Suppressor macrophage treated with lipopolysaccharide for 4 hours (primary cell): ENCODE measurements at places on chromosomes 7 and 10.
A peak's percentile ranks its signal among the peaks of the same experiment; 100 is the strongest.

- DNase-seq: no peak
Observed at GRCh38 chr7:84182301-84182700, 12.3 kb downstream of the SEMA3A start.

DNA sequence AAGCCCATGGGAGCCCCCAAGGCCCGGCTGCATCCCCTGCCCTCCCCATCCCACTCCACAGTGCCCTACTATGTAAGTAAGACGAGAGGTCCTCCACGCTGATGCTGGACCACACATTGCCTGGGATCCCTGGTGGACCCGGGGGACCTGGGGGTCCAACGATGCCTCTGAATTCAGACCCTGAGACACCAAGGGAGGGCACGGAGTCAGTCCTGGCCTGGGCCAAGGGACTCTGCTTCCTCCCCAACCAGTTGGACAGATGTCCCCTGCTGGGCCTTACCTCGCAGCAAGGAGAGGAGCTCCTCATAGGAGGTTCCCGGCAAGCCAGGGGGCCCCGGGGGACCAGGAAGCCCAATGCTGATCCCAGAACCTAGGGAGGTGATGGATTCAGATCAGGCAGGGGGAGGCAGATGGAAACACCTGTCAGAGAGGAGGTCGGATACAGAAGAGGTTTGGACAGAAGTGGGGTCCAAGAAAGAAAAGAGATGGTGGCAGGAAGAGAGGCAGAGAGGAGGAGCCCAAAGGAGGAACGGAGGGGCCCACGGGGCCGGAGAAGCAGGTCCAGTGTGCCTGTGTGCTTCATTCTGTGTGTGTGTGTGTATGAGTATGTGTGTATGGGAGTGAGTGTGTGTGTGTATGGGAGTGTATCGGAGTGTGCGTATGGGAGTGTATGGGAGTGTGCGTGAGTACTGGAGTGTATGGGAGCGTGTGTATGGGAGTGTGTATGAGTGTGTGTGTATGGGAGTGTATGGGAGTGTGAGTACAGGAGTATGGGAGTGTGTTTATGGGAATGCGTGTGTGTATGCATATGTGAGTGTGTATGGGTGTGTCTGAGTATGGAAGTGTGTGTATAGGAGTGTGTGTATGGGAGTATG is 50.2 kb downstream of the COL17A1 start:
- no peak for DNase-seq

- no peak for DNase-seq
Observed at GRCh38 chr7:43808410-43808809, 49.9 kb downstream of the BLVRA start.

DNA sequence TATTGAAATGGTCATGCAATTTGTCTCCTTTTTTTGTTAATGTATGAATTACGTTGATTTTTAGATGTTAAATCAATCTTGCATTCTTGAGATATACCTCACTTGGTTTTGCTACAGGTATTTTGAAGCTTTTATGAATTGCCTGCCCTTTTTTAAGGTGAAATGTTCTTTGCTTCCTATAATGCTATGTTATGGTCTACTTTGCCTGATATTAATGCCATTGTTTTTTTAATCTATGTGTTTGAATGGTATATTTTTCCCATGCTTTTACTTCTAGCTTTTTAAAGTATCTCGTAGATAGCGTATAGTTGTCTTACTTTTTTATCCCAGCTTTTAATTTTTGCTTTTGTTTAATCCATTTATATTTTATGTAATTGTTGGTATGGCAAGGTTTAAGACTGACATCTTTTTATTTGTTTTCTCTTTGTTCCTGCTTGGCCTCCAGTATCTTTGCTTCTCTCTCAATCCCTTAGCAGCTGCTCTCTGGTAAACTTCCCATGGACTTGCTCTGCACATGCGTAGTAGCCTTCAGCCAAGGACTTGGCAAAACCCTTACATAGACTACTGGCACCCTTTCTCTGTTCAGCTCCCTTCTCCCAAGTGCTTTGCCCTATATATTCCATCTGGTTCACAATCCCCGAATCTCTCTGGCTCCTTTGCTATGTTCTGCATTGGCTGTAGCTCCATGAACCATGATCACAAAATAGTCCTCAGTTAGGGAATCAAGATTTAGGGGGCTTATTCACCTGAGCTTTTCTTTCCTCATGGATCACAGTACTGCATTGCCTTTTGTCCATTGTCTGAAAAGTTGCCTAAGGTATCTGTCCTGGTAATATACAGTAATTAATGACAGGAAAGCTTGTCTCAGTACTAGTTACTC is 8.4 kb downstream of the TRIM24 start:
- DNase-seq: no peak

- DNase-seq: no peak
Observed at GRCh38 chr7:158366916-158367633, 220.5 kb downstream of the PTPRN2 start.

- DNase-seq: no peak
Observed at GRCh38 chr10:88205842-88206446, 342.5 kb downstream of the PTEN start.

- DNase-seq: no peak
Observed at GRCh38 chr10:104780165-104780564, 139.1 kb downstream of the SORCS3 start.

DNA sequence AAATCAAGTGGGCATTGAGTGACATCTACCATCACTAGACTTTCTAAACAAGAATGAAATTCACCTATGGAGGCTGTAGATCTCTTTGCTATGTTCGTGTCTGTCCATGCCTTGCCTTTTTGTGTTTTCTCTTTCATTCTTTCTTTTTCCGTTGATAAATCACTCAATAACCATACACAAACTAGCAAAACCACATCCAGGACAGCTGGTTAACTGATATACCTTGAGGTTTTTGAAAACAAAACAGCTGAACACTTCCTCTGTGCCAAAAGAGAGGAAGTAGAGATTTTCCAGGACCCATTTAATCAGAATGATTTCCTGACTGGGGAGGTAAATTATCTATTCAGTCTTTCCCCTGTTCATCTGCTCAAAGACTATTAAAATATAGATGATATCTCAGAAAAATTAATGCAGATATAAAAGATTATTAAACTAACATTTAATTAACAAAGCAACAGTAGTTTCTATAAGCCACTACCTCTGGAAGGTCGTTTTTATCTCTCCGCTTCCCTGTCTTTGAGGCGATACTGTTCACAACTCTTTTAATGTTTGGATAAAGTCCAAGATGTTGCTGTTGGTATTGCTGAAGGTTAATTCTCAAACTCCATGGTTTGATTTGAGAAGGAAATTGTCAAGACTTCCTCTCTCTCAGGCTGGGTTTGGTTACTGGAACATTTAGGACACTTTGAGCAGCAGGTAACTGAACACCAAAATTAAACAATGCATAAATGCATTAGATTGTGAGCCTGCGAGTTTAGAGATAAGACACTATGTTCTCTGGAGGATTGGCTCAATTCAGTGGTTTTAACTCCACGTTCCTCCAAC is 24.4 kb upstream of the C10orf67 start:
- no peak for DNase-seq

- no peak for DNase-seq
Observed at GRCh38 chr7:67487316-67487715, 490.7 kb downstream of the TYW1 start.

GRCh38 chr7:112001091-112001826 is 204.9 kb downstream of the DOCK4 start:
- peak; percentile 91 for DNase-seq

GRCh38 chr7:139016931-139017511 is 18.8 kb downstream of the ZC3HAV1L start:
- DNase-seq: peak; percentile 63

- DNase-seq: no peak
Observed at GRCh38 chr10:4361581-4361980, 464.4 kb upstream of the AKR1E2 start.

DNA sequence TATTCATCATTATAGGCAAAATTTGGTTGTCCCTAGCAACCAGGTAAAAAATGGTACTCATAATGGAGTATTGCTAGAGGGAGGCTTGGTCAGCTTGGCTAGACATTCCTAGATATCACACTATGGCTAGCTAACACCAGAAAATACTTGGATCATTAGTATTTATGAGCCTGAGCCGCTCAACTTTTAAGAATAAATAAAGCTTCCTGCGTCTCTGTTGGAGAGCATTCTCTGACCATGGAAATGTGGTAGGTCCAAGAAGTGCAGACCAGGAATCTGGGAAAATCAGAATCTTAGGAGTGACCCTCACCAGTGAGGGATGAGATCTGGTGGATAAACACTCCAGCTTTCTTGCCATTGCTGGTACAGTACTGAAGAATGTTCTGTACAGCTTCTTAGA is 157.6 kb upstream of the AGR3 start:
- DNase-seq: no peak

DNA sequence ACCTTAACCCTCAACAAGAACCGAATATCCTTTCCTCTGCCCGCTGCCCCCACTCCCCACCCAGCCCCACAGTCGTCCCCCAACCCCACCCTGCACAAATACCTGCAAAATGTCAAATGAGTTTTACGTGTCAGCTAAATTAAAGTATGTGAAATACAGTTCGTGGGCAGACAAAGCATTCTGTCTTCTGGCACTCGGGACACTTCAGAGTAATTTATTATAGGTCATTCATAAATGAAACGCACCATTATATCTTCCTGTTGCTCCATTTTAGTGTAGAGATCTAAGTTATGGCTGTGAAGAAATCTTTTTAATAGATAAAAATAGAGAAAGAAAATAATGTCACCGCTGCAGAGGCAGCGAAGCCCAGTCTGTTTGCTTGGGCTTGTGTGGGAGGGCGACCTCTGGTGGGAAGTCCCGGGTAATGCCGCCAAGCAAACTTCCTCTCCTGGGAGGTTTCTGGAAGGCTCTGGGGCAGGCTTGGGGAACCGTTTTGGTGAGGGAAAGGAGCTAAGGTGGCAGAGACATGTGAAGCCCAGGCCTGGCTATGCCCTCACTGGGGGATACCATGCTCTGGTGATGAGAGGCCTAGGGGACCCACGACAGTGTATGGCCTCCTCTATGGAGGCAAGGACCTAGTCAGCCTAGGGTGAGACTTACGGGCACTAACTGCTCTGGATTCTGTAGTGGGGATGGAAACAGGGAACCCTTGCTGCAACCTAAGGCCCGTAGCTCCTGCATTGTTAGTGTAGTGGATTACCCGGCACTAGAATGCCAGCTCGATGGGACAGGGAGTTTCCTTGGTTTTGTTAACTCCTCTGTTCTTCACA is 604.9 kb downstream of the LRMDA start:
- peak; percentile 80 for DNase-seq

DNA sequence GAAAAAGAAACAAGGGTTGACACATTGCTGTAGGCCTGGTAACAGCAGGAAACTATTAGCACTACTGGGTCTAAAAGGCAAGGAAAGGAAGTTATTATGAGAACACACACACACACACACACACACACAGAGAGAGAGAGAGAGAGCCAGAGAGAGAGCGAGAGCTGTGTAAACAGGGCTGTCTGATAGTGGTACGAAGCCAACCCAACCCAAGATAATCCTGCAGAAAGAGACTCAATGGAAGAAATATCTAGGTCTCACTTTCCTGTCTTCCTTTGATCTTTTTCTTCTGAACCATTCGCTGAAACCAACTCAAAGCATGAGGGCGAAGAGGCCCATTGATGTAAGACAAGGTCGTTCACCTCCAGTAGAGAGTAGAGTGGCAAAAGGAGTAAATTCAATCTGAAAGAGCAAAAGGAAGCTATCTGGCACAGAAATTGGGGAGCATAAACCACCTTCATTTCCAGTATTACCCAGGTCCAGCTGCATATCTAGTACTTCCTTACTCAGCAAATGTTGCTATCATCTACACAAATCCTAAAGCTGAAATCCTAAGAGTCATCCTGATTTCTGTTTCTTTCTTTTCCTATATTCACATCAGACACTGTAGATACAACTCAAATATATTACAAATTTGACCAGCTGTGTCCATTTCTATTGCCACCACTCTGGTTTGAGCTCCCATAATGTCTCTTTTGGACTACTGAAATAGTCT is 110.2 kb downstream of the TMEM26 start:
- no peak for DNase-seq

DNA sequence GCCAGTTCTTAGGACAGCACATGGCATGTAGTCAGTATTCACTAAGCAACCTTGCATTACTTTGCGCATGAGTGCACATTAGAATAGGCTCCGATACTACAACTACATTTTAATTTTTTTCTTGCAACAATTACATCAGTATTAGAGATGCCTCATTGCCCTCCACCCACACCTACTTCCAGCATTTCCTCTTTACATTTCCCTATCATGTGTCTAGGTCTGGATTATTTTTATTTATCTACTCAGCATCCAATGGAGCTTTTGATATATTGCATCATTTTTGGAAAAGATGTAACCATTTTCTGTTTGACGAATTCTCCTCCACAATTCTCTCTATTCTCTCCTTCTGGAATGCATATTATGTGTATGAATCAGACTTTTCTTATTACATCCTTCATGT is 258.2 kb upstream of the GLI3 start:
- DNase-seq: no peak
